Nephron progenitor cell (in vitro differentiated cells): ENCODE measurements at places on chromosomes 4 and X.

GRCh38 chr4:78219825-78220224, 162.7 kb downstream of the FRAS1 start:
- DNase-seq = no peak

DNA sequence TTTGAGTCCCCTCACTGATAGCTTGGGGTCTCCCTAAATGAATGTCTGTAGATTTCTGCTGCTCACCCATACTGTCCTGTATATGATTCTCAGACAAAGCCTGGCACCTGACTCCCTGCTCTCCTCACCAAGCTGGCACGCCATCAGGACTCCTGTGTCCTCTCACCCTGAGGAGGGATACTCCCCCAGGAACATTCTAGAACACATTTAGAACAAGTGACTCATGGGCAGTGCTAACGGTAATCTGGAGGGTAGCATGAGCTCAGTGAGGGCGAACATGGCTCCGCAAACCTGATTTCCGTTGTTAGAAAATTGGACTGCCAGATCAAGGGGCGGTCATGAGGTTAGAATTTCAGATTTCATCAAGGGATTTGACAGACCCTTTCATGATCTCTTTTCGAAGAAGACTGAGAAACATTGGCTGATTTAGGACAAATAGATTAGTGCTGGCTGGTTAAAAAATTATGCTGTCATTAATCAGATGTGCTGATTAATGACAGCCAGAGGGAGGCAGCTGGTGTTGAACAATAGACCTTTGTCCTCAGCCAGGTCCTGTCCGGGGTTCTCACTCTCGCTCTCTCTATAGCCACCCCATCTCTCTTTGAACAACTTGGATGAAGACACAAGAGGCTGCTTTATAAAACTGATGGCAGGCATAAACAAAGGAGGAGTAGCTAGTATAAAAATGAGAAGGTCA, 244.3 kb downstream of the PTTG2 start:
- DNase-seq = no peak

GRCh38 chrX:68571610-68572311, 72.9 kb downstream of the YIPF6 start:
- no peak for DNase-seq

- DNase-seq = no peak
Measured at GRCh38 chrX:95290455-95290854, 1394.2 kb upstream of the DIAPH2 start.

DNA sequence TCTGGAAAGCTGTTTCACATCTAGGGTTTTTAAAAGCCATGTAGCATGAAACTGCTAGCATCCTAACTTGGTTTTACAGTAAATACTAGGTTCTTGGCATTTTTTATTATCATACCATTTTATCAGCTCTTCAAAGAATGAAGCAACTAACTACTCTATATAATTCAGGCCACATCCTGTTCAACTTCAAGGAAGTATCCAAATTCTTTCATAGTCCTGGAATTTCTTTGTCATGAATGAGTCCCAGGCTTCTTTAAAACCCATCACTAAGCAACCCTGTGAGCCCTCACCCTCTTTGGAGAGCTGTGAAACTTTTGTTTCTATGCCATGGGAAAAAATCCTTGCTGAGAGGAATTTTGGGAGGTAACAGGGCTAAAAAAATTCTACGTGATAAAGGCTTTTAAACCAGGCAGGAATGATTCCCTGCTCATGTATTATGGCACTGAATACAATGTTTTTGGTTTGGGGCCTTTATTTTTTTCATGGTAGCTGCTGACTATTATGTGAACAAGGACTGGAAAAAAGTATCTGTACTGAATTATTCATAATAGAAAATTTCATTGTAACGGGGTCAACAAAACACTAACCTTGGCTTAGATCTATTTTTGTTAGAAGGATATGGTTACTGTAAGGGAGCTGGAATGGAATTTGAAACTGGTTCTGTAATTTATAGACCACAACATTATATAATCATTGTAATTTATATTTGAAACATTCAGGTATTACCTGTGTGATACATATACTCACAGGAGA, 164.9 kb downstream of the DCTD start:
- DNase-seq = no peak

DNA sequence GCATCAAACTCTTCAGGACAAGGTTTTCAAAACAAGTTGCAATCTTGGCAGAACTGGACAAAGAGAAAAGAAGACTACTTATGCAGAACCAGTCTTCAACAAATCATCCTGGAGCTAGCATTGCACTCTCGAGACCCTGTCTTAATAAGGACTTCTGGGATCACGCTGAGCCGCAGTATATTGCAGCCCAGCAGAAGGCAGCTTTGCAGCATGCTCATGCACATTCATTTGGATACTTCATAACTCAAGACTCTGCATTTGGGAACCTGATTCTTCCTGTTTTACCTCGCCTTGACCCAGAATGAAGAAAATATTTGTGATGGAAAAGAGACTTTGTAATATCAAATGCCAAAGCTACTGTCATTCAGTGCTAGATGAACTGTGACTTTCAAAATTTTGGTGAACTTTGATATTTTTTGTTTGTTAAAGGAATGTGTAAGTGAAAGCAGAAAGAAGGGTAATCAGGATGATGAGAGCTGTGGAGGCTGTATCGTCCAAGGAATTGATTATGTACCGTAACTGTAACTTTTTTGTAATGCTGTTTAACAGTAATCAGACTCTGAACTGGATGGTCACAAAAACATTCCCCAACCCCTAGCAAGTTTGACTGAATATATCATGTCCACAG, 27.2 kb downstream of the HSPA4L start:
- no peak for DNase-seq

DNA sequence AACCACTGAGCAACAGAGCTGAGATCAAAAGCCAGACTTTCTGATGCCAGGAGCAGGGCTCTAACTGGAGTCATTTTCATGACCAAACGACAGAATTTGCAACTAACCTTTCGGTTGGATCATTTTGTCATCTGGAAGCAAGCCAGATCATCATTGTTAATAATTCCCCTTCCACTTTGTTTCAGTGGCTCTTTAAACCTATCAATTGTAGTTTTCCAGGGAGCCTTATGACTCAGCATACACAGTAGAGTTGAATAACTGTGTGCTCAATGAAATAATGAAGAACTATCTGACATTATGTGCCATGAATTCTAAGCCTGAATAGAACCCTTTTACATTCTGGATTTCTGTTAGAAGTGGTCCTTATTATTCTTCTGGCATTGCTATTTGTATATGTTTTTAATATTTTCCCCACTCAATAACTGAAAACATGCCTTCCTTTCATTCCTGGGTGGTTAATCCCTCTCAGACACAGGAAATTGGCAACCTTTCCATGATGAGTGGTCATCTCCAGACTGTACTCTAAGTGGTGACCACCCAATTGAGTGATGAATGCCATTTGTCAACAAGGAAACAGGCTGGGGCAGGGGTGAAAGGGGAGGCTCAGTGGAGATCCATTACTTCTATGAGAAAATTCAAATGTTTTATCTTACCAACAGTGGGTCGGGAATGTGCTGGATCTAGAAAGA, 431.8 kb downstream of the BCOR start:
- DNase-seq = no peak

GRCh38 chr4:88907478-88907877, 149.5 kb downstream of the FAM13A start:
- DNase-seq = no peak

- DNase-seq = no peak
Measured at GRCh38 chr4:66193487-66193886, 523.2 kb upstream of the EPHA5 start.

DNA sequence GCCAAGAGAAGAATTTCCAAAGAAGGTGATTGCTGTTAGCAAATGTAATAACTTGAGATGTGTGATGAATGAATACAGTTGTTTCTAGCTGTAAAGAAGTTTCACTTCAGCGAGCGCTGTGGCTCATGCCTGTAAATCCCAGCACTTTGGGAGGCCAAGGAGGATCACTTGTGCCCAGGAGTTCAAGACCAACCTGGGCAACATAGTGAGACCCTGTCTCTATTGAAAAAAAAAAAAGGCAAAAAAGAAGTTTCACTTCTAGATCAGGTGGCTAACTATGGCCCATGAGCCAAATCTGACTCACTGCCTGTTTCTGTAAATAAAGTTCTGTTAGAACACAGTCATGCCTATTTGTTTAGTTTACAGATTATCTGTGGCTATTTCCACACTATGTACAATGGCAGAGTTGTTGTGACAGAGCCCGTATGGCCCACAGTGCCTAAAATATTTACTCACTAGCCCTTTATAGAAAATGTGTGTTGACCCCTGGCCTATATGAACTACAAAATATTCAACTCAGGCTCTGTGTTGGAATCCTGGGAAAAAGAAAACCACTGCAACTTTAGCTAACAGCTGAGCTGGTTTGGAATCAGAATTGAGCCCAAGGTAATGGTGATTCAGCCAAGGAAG, 54.1 kb upstream of the PRPS1 start:
- no peak for DNase-seq
